ENCODE measurements at places on chromosomes 5 and 9.

- DNase-seq: no peak
Measured at GRCh38 chr9:98281281-98281680, 25.8 kb upstream of the TBC1D2 start.

GRCh38 chr9:77935974-77936373 lies 95.6 kb downstream of the GNAQ start:
- DNase-seq: no peak

GRCh38 chr9:123649909-123650308 lies 280.0 kb downstream of the DENND1A start:
- no peak for DNase-seq

DNA sequence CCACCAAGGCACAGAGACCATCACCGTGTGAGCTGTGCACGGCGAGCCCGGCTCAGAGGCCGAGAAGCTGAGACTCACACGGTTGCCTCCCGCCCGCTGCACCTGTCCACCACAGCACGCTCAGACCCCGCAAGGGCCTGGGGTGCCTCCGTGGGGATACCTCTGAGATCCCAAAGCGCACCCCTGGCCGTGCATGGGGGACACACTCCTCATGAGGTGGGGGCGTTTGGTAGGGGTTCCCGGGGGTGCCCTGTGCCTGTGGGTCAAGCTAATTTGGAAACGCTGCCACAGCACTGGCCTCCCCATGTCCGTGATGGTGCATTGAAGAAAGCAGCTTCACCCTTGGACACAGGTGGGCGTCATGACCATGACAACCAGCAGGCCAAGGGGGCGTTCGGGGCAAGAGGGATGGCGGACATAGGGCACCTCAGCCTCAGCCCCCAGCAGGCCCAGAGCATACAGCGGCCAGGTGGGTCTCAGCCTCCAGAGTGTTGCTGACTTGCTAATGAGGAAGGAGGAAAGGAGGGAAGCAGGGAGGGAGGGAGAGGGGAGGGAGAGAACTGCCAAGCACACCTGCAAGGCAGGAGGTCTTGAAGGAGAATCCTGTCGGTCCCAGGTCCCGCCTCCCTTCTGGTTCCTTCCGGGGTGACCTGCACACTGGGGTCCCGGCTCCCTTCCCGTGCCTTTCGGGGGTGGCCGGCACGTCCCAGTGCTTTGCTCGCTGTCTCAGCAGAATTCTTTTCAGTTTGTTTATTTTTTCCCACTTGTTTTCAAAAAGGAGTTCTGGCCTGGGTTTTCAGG lies 34.7 kb downstream of the GLT6D1 start:
- DNase-seq: no peak

DNA sequence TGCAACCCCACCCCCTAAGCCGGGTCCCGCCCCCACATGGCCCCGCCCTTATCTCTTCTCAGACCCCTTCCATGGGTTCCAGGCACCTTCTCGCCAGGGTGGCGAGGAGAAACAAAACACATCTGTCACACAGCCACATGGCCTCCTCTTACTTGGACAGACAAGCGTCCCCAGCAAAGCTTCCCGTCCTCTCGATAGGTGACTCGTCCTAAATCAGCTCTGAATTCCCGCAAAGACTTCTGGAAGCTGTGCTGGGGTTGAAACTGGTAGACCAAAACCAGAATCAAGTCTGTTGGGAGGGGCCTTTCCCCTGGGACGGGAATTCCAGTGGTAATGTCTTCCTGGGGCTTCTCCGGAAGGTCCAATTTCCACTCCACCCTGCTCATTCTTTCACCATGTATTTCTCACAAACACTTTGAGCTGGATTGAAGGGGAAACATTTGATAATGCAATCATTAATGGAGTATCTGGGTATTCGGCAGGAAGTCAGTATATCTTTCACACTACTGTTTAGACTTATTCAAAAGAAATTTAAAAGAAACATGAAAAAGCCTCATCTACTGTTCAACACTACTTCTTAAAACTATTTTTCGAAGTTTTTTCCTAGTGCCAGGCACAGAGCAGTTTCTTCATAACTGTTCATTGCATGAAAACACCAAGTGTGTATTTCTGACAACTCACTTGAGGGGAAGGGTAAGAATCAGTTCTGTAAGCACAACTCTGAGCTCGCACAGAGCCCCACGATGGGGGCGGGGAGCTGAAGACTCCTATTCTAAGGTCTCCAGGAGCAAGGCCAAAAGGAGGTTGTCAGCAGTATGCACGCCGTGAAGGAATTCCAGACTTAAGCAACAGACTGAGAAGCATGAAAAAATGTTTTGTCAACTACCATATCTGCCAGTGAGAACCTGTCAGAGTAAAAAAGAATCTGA lies 644 bp upstream of the CTNNAL1 start:
- DNase-seq: no peak

DNA sequence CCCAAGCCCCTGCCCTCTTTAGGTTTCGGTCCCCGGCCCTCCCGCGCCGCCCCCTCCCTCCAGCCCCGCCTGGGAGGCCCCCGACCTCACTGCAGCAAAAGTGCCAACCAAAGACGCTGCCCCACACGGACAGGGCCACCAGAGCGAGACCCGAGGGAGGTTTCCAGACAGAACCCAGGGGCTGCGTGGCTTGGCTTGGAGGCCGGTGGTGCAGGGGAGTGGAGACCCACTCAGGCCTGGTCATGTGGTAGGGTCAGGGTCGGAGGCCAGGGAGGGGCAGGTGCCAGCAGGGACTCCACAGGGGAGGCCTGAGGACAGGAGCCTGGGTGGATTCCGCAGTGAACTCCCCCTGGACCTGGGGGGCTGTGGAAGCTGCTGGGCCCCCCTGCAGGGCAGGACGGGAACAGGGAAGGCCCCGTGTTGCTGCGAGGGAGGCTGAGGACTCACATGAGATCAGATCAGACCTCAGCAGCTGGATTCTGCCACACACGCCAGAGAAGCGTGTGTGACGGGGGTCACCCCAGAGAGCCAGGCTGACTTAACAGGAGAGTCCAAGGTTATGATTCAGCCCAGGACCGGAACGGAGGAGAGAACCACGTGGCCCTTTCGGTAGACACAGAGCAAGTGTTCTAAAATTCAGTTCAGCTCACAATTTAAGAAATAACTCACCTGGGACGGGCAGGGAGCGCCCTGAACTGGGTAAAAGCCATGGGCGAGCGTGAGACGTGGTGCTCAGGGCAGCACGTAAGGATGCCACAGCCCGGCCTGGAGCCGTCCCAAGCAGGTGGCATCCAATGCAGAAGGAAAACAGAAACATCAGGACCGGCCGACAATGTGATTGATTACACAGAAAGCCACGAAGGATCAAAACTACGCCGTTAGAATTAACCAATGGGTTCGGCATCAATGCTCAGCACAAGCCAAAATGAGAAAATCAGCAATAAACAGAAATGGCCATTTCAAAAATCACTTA lies 38.9 kb downstream of the EXD3 start:
- DNase-seq: no peak

DNA sequence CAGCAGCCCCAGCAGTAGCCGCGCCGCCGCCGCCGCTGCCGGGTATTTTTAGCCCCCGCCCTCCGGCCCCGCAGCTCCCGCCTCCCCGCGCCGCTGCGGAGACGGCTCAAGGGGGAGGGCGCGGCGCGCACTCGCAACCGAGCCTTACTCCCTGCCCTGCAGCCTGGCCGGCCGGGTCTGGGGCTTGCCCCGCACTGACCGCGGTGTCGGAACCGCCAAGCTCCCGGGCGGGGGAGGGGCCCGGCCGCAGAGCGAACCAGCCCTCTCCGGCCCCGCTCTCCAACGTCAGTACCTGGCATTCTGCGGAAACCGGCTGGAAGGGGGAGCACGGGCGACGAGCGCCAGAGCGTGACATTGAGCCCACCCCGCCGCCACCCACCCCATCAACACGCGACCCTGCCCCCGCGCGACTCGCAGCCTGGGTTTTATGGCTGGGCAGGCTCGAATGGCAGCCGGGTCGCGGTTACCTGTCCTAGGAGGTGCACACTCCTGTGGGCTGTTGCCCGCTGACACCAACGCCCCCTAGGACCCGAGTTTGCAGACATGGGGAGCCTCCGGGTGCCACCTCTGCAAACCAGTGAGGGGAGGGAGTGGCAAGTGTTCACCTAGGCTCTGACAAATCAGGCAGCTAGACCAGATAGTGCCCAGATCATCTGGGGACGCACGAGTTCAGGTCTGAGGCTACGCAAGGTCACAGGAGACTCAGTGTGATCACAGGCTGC lies at the start of gene ACSL6:
Gene ACSL6, minus strand, starts transcription at position 37 of the 722 bp plus-strand sequence. CDS start 105 bp downstream, outside the sequence.
- no peak for DNase-seq

GRCh38 chr5:159972538-159973362 lies 36.2 kb upstream of the TTC1 start:
- no peak for DNase-seq

DNA sequence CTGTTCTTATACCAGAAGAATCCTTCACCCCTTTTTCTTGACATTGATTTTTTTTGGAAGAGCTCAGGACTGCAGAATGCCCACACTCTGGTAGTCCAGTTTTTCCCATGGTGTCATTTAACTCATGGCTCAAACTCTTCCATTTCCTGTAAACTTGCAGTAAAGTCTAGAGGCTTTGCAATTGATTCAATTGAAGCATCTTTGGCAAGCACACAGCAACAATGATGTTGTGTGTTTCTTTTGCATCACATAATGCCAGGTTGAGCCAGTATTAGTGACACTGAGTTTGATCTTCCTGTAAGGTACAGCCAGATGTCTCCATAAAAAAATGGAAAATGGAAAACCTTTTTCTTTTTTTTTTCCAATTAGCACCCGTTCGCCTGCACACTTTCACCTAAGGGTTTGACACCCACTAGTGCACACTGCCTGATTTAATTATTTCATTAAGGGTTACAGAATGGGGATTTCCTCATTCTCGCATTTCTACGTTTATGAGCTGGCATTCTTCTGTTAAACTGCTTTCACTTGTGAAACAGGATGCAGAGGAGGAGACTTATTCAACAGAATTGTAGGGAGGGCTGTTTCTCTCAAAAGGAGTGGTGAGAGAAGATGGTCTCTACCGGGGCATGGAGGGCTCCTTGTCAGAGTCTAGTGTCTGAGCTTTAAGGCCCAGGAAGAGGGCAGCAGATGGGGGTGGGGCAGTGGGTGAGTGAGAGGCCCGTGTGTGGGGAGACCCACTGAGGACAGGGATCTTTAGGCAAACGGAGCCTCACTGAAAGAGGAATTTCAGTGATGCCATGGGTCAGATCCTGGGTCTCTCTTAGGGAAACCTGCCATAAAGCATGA lies 2.2 kb upstream of the S1PR3 start:
- DNase-seq: no peak

- DNase-seq: no peak
Measured at GRCh38 chr5:131677115-131677514, 42.1 kb upstream of the RAPGEF6 start.

DNA sequence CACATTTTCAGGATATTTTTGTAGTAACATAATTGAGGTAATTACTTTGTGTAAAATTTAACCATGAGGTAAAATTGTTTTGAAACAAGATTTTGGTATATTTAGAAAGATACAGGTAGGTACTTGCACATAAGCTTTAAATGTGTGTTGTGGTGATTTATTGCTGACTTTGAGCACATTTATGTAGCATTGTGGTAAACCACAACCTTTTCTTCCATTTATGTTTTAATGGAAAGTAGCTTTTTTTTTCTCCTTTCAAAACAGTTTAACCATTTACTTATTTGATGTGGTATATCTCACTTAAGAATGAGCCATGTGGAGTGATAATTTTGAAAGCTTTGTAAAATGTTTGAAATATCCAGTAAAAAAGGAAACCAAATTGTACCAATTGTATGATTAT lies 35.6 kb downstream of the FCHO2 start:
- DNase-seq: no peak

- DNase-seq: peak; percentile 50
Measured at GRCh38 chr9:125558453-125559092, 148.4 kb downstream of the MAPKAP1 start.

GRCh38 chr5:14341571-14342230 lies 198.6 kb downstream of the TRIO start:
- no peak for DNase-seq

- DNase-seq: no peak
Measured at GRCh38 chr5:61089351-61089750, 72.9 kb downstream of the SMIM15 start.

DNA sequence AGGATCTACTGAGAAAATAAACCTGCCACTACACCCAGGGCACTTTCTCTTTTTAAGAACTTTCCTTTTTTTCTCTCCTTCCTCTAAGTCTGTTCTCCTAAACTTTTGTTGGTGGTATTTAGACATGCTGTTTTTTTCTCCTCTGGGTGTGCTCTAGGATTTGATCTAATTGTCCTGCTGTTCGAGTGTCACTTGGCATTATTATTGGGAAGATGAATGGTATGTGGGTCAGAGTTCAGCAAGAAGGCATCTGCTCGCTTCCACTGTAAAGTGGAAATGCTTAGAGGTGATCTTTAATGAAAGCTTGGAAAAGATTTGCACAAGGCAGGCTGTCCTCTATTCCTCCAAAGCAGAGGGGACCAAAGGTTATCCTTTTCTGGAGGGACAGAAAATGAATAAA lies 1.3 kb upstream of the PLPPR1 start:
- no peak for DNase-seq

DNA sequence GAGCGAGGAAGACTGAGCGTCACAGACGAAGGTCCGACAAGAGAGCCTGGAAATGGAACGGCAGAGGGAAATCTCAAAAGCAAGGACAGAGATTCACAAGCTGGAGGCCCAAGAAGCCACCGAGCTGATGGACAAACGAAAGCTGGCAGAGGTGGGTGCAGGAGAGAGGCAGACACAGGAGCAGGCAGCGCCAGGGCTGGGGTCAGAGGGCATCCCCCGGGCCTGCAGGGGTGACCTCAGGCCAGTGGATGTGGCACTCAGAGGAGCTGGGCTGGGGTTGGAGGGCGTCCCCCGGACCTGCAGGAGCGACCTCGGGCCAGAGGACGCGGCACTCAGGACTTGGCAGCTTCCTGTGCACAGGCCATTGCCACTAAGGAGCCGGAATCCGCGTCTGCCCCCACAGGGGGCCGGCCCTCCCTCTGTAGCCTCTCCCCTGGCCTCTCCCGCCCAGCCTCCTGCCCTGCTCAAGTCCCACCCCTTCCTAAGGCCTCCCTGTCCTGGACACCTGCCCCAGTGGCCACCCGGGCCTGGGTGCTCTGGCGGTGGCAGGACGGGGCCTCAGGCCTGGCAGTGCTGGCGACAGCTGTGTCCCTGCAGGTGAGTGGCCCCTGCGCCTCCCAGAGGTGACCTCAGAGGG lies 40.4 kb downstream of the EXD3 start:
- no peak for DNase-seq

DNA sequence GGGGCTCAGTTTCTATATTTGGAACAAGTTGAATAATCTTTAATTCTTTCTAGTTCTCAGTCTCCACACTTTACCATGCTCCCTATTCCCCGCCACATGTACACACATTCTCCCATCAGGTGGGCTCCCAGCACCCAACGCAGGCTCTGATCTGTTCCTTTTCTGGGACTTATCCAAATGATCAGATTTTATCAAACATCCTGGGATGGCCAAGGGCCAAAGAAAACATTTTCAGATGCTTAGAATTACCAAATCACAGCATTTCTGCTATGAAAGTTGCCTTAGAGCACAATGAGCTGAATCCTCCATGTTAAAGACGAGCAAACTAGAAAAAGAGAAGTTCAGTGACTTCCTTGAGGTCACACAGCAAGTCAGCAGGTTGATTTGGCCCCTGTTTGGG lies 153.4 kb downstream of the SEC61B start:
- no peak for DNase-seq

DNA sequence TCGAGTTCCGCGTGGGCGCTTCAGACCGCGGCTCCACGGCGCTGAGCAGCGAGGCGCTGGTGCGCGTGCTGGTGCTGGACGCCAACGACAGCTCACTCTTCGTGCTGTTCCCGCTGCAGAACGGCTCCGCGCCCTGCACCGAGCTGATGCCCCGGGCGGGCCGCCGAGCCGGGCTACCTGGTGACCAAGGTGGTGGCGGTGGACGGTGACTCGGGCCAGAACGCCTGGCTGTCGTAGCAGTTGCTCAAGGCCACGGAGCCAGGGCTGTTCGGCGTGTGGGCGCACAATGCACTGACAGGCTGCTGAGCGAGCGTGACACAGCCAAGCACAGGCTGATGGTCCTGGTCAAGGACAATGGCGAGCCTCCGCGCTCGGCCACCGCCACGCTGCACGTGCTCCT lies 3.7 kb upstream of the PCDHB15 start:
- no peak for DNase-seq
